ENCODE measurements at places on chromosomes 2 and 18. TPM values are rescaled to one million over a fixed set of nuclear protein-coding genes. Genes with fewer than 3 reads are reported as not detected.

GRCh38 chr2:104944495-104944894, 90.6 kb downstream of the POU3F3 start:
- DNase-seq = no peak

GRCh38 chr2:191322828-191323506, 77.8 kb downstream of the MYO1B start:
- DNase-seq = no peak

Gene SCYGR4
- not detected for total RNA-seq

Gene RFX8
- total RNA-seq = 1.3 TPM

Gene SPP2
- not detected for total RNA-seq

GRCh38 chr18:58848685-58849084, 16.0 kb upstream of the ZNF532 start:
- DNase-seq = no peak

Gene IL1RN
- not detected for total RNA-seq

GRCh38 chr2:237466211-237466610, 20.8 kb upstream of the MLPH start:
- no peak for DNase-seq

Gene RGPD3
- total RNA-seq = 0.20 TPM

GRCh38 chr2:218961651-218962570, 2.4 kb downstream of the CDK5R2 start:
- no peak for DNase-seq

Gene SERPINB7
- total RNA-seq = not detected

Gene HOXD8
- not detected for total RNA-seq

DNA sequence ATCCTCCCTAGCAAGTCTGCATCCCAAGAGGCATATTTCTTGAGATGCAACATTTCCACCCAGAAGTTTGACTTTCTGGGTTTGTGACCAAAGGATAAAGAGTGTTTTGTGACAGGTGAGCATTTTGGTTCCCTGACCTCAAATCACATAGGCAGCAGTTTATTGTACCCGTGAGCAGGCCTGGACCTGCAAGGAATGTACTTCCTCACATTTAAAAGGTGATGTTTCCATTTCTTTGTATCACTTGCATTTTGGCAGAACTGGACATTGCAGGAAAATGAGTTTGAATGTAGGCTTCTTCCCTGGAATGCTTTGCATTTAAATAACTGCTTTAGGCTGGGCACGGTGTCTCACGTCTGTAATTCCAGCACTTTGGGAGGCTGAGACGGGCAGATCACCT, 160.7 kb downstream of the ALPK2 start:
- DNase-seq = no peak

DNA sequence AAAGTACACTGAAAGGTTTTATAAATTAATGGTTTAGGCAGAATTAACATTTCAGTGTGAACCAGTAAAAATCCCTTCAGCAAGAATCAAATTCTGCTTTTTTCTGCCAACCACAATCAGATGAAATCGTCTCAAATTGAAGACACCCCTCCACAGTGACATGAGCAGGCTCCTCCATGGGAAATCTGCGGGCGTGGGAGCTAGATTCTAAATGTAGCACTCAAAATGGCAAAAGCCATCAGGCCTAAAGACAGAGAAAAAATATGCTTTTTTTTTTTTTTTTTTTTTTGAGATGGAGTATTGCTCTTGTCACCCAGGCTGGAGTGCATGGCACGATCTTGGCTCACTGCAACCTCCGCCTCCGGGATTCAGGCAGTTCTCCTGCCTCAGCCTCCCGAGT, 55.8 kb upstream of the MRPS9 start:
- DNase-seq = no peak

Gene ZNF892
- total RNA-seq = 5.1 TPM

Gene EML6
- 2.0 TPM for total RNA-seq

Gene LYPD6
- 1.8 TPM for total RNA-seq

DNA sequence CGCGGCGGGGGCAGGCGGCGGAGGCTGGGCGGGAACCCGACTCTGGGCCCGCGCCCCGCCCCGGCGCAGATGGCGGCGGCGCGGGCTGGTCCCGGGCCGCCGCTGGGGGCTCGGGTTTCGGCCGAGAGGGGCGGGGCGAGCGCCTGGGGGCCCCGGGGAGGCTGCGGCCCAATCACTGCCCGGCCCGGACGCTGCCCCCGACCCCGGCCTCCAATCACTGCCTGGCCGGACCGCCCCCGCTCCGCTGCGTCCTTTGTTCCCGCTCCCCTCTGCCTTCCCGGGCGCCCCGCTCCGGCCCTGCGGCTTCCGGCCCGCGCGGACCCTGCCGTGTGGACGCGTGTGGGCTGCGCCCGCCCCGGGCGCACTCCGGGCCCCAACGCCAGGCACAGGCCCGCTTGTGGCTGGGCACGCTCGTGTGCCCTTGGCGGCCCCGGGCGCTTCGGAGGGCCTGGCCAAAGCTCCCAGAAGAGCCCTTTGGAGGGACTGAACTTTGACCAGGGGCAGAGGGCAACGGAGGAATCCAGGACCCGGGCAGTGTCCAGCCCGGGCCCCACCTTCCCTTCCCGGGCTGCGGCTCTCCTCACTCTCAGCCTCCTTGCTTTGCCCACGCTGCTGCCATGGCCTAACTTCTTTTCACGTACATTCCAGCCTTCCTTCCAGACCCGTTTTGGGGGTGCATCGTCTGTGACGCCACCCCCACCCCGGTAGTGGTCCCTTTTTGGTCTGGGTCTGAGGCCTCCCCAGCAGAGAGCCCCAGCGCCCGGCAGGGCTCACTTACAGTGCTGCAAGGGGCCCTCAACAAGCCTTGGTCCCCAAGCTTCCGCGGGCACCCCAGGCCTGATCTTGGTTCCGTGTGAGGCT, 27.1 kb upstream of the PTMA start:
- no peak for DNase-seq

GRCh38 chr2:46683541-46683940, 204.2 kb downstream of the TMEM247 start:
- DNase-seq = no peak

DNA sequence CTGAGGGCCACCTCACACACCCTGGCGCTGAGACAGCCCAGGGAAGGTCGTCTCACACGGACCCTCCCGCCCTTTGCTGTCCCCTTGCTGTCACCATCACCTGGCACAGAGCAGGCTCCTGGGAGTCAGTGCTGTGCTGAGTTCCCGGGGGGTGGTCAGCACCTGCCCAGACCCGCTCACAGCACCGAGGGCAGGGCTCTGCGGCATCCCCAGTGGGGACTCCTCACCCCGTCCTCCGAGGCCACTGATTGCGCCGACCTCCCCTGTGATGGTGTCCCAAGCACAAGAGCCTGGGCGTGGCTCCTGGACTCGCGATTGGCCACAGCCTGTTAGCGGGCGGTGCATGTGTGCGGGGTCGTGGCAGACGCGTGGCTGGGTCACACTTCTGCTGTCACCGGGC, 65.9 kb downstream of the NFATC1 start:
- no peak for DNase-seq

Measured in pulmonary artery endothelial cell (primary cell).